ENCODE measurements at places on chromosomes 2 and 18.
A peak's percentile ranks its signal among the peaks of the same experiment; 100 is the strongest.

DNA sequence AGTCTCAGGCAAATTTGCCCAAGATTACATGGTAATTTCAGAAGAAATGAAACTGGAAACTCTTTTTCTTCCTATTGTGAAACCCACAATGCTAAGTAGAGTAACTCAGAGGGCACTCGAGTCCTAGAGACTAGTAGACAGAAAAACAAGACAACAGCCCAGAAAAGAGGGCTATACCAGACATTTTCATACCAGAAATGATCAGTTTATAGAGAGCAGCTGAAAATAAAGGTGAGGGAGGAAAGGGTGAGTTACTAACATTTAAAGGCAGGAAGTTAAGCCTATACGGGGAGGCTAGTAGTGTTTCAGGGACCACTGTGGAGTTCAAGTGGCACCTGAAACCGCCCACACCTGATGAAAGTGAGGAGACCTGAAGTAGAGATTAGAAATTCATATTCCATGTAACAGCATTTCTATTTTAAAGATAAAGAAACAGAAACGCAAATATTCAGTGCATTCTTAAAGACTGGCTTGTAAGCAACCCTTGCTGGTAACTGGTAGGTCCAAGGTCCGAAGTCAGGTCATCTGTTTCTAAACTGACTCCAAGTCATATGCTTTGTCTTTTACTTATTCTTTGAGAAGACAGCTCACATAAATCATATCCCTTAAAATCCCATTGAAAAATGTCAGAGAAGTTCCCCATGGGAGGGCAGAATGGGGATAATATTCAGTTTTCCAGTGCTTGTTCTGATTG lies 145.1 kb upstream of the ITGB6 start:
- DNase-seq = no peak

DNA sequence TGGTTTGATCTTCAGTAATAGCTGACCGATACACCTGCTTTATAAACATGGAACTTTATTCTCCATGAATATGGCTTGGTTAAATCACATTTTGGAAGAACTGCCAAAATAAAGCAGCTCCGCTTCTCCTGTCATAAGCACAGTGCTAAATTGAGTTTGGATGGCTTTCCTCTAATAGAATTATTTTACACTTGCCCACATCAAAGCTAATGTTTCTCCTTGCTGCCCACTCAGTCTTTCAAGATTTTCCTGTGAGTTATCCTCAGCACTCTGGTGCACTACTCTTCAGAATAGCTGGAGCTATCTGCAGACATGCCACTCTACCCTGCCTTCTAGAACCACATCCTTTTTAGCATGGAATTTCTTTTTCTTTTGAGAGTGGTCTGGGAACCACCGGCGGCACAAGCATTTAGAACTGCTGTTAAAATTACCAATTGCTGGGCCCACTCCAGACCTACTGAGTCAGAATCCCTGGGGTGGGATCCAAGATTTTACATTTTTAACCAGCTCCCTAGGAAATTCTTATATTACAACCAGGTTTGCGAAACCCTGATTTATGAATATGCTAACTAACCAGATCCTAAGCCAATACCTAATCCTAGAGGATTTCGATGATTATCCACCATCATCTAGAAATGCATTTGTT lies 283.3 kb downstream of the AFF3 start:
- DNase-seq = peak; percentile 67

GRCh38 chr2:165957030-165957675 lies 3.6 kb upstream of the TTC21B start:
- no peak for DNase-seq

GRCh38 chr18:59049721-59050660 lies 89.7 kb upstream of the SEC11C start:
- peak; percentile 55 for DNase-seq

GRCh38 chr2:12567411-12567810 lies 149.3 kb upstream of the TRIB2 start:
- DNase-seq = no peak

GRCh38 chr18:69250305-69251151 lies 150.2 kb upstream of the DOK6 start:
- no peak for DNase-seq

- DNase-seq = no peak
Measured at GRCh38 chr2:11724151-11724550, 22.3 kb upstream of the LPIN1 start.

DNA sequence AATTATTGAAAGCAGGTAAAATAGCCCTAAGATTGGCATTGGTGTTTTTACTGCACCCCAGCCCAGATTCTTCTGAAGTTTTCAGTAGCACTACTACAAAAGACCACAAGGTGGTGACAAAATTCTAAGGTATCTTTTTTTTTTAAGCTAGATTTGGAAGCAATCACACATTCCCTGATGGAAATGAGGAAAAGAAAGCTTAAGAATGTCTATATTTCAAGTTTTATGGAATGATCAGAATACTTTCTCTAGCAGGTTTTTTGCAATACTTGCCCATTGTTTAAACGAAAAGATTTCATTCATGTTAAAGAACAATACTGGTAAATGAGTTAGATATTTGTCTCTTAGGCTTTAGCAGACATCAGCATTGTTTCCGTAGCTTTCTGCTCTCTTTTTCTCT lies 32.1 kb upstream of the ZNF638 start:
- DNase-seq = peak; percentile 30

GRCh38 chr2:121558329-121558728 lies 27.6 kb downstream of the RNU4ATAC start:
- DNase-seq = no peak

DNA sequence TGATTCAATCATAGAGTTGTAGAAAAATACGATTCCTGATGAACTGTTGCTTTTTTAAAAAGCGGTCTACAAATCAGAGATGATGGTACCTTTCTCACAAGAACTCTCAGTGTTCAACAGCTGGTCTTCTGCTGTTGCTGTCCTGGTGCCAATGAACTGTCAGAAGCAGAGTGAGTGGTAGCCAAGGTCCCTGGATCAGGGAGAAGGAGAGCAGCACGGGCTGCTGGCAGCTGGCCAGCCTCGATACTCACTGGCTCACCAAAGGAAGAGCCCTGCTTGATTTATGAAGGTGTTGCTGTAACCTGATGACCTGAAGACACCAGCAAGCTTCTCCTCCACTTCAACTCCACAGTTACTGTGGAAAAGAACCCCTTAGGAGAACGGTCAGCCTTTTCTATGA lies 300.8 kb upstream of the SOX11 start:
- peak; percentile 50 for DNase-seq

Measured in muscle of back (tissue), 13 donors.